ENCODE measurements at places on chromosomes 2 and 18. TPM values are rescaled to one million over a fixed set of nuclear protein-coding genes. Genes with fewer than 3 reads are reported as not detected.

WIPF1 gene
- polyA plus RNA-seq: 45.0 TPM

DNA sequence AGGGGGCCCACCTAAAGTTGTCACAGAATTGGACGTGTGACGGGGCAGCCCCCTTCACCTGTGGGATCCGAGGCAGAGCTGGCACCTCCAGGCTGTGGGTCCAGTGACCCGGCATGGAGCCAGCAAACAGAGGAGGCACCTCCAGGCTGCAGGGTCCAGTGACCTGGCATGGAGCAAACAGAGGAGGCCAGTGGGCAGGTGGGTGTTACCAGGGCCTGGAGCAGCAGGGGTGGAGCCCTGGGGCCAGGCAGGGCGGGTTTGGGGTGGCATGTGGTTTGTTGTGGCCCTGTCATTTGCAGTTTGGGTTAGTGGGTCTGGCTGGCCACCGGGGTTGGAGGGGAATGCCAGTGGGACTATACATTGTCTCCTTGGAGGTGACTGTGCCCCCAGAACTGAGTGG, 68.2 kb downstream of the HPCAL1 start:
- no peak for DNase-seq

- no peak for DNase-seq
Observed at GRCh38 chr2:212918336-212918735, 233.1 kb downstream of the IKZF2 start.

DNA sequence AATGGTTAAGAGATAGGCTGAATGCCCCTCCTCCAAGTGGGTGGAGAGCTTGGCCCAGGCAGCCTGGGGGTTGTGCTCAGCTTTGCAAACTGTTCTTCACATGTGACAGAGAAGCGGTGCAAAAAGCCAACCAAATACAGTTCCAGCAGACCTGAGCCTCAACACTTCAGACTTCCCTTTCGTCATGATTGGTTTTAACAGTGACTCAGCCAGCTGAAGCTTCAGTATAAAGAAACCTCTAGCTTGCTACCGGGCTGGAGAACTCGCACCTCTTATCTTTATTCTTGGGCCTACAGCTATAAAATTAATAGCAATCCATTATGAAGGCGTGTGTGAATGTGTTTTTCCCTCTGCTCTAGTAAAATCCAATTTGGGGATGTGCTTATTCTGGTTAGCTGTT, 20.0 kb downstream of the SETBP1 start:
- no peak for DNase-seq

DNA sequence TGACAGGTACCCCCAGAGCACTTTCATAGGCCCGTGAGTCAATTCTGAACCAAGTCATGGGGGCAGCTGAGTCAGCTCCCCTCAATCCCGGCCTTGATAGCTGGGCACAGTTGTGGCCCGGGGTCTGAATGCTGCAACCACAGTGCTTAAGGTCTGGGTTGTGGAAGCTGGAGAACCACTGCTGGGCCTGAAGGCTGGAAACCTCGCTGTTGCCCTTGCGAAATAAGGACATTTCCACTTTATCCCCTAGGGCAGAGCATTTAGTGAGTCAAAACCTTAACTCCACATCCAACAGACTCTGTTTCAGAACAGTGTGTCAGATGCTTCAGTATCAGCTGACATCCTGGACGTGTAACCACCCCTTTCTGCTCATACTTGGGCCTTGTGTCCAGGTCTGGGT, 58.6 kb downstream of the SP110 start:
- no peak for DNase-seq

- DNase-seq: no peak
Observed at GRCh38 chr18:48761582-48761981, 189.2 kb downstream of the SMAD7 start.

- DNase-seq: peak; percentile 21
Observed at GRCh38 chr2:110903548-110903947, 171.2 kb downstream of the ACOXL start.

DNA sequence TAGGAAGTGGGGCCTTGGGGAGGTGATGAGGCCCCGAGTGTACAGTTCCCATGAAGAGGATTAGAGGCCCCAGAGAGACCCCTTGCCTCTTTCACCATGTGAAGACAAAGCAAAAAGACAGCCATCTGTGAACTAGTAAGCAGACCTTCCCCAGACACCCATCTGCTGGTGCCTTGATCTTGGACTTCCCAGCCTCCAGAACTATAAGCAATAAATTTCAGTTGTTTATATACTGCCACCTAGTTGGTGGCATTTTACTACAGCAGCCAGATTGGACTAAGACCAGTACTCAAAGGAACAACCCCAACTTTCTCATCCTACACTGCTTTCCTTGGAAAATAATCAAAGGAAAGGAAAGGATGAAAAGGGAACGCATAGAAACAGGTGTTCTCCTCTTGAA, 27.9 kb upstream of the CREG2 start:
- no peak for DNase-seq

TMEM169 gene
- 0.65 TPM for polyA plus RNA-seq

DNA sequence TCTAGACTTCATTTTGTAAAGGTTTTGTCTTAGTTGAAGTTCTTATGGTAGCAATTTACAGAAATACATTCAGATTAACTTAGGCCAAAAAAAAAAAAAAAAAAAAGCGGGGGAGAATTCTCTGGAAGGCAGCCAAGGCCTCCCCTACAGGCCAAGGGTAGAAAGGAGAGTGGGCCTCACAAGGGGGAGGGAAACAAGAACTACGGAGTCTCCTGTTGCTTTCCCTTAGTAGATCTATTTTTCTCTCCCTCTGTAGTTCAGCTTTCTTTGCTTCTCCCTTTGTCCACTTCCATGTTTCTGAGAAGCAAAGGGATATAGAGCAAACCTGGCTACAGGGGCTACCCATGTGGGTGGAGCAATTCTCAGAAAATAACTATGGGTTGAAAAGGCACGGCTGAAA, 2.4 kb upstream of the STK11IP start:
- DNase-seq: no peak
